ENCODE measurements at places on chromosomes 13 and 19.
A peak's percentile ranks its signal among the peaks of the same experiment; 100 is the strongest.

DNA sequence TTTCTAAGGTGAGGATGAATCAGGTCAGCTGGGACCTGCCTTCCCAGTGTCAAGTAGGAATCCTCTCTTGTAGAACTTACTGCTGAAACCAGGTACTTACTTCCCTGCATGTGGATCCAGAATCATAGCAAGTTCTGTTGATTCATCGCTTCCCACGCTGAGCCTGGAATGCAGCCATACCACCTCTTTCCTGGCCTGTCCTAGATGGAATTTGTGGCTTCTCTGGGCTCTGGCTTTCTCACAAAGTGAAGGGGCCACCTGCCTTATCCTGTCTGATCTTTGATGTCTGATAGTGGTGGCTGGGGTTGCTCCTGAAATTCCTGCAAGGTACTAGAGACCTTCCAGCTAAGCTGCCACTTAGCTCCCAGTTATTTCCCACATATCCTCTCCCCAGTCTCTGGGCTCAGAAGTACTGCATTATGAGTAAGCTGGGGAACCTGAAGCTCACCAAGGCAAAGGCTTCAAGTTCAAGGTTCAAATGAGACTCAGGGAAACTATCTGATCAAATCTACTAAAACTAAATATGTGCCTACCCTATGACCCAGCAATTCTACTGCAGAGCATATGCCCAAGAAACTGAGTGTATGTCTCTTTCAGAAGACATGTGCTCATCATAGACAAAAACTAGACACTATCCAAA lies 103.5 kb downstream of the SUCLA2 start:
- DNase-seq = no peak

DNA sequence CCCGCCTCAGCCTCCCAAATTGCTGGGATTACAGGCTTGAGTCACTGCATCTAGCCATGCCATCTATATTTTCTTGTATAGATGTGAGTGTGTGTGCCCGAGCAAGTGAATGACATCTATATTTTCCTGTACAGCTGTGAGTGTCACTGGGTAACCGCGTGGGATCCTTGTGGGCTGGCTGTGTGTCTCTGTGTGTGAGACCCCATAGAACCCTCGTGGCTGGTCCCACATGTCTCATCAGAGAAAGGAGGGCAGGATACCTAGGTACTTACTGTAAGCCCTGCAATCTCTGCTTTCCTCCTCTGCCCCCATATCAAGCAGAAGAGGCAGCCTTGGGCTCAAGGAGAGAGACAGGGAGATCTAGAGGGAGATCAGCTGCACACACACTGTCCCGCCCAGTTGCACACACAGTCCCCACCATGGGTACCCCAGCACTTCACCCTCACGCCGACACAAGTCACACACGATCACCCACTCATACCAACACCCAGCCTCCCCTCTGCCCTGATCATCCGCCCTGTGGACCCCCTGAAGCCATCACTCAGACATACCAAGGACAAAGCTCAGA lies 655 bp downstream of the DENND1C start:
- DNase-seq = no peak

DNA sequence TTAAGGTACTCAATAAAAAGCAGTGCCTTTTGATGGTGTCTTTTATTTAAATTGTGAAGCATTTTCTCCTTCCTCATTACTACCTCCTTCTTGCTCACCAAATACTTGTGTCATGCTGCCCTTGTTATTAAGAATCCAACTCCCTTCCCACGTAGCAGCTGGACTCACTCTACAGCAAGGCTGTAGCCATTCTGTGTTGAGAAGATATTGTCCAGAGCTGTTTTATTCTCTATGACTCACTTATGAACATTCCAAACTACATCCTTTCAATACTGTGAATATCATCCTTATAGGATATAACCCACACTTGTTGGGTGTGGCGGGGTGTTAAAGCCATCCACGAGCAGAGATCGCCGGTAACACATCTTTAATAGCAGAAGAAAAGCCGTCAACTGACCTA lies 1671.5 kb upstream of the SLC10A2 start:
- no peak for DNase-seq

DNA sequence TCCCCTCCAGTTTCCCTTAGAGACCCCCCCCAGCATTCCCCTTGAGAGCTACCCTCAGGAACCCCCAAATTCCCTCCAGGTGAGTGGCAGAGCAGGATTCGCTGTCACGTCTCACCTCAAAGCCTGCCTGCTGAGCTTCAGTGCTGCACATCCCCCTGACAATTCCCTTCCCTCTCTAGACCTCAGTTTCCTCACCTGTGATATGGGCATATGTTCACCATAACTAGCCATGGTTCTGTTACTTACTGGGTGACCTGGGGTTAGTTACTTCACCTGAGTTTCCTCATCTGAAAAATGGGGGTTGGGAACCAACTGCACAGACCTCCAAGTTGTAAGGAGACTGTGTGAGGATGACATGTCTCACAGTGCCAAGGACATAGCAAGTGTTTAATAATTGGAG lies 75.5 kb downstream of the RYR1 start:
- no peak for DNase-seq

DNA sequence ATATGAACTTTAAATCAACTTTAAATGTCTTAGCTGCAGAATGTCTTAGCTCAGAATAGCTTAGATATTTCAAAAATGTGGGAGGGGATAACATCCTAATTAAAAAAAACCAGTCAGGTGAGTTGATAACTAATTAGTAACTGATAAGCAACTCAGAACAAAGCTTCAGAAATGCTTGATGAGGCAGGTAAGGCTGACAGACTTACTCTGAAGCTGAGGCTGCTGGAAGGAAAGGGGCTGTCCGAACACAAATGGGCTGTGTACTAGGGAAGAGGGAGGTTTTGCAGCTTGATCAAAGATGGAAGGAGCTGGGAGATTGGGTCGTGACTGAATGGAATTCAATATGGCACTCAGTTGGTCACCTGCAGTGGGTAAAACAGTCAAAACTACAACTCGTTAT lies 91.2 kb upstream of the FBXL3 start:
- no peak for DNase-seq

DNA sequence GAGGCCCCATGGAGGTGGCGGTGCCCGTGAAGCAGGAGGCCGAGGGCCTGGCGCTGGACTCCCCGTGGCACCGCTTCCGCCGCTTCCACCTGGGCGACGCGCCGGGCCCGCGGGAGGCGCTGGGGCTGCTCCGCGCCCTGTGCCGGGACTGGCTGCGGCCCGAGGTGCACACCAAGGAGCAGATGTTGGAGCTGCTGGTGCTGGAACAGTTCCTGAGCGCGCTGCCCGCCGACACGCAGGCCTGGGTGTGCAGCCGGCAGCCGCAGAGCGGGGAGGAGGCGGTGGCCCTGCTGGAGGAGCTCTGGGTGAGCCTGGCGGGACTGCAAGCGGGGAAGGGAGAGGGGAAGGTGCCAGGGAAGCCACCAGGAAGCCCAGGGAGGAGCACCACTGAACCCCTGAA lies 5.8 kb downstream of the ZNF444 start:
- no peak for DNase-seq

DNA sequence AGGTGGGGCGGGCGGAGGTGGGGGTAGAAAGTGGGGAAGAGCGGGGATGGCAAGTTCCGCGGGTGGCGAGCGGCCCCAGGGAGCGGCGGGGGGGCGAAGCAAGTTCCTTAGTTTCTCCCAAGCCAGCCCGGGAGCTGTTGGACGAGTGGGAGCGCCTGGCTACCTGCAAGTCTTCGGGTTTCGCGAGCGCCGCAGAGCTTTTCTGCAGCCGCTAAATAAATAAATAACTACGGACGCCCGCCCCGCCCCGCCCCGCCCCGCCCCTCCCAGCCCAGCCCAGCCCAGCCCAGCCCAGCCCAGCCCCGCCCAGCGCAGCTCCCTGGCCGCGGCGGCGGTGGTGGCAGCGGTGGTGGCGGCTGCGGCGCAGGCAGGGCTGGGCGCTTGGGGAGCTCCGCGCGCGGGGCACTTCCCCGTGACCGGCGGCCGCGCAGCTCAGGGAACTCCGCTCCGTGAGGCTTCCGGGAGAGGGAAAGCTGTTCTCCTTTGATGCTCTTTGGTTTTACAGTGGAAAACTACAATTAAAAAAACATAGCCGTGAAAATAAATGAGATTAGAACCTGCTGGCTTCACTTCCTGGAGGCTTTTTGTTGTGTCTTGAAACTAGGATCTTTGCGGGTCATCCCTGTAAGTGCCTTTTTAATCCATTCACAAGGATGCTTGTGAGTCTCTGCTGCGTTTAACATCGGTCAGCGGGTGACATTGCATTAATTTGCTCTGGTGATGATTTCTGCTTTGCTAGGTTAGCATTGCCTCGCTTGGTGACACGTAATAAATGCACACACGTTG lies at the start of gene UBE2L5:
UBE2L5 (plus strand) TSS at position 440 of the 786 bp plus-strand sequence. CDS start 5,498 bp downstream, outside the sequence.
- peak; percentile 39 for DNase-seq

DNA sequence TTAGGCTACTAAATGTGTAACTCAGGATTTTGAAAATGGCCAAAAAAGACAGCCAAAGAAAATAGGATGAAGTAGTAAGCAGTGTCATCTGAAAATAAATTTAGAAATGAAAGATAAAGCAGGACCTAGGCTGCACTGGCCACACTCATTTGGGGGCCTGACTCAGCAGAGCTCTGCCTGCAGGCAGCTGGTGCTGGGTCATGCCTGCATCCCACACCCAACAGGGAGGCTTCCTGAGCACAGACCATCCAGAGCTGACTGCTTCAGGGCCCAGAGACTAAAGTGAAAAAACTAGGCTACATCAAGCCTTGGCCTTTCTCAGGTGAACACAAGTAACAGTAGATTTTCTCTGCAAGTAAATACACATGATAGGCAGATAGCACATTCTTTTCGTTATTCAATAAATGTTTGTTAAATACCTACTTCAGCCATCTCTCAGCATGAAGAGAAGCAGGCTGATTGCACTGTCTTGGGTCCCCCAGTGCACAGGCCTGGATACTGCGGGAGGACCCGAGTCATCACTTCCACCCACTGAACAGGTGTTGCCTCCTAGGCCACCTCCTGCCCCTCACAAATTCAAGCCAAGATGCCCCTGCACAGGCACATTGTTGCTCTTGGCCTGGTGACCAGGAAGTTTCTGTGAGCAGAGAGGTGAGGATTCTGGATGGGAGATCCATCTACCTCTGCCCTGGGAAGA lies 284.0 kb downstream of the OXGR1 start:
- DNase-seq = no peak

GRCh38 chr19:5394551-5395505 lies 54.2 kb upstream of the PTPRS start:
- no peak for DNase-seq

GRCh38 chr13:113786262-113786841 lies 27.3 kb downstream of the TMEM255B start:
- DNase-seq = no peak

- DNase-seq = peak; percentile 68
These were observed 62.1 kb downstream of the KLF2 start for GRCh38 chr19:16386619-16387240.

DNA sequence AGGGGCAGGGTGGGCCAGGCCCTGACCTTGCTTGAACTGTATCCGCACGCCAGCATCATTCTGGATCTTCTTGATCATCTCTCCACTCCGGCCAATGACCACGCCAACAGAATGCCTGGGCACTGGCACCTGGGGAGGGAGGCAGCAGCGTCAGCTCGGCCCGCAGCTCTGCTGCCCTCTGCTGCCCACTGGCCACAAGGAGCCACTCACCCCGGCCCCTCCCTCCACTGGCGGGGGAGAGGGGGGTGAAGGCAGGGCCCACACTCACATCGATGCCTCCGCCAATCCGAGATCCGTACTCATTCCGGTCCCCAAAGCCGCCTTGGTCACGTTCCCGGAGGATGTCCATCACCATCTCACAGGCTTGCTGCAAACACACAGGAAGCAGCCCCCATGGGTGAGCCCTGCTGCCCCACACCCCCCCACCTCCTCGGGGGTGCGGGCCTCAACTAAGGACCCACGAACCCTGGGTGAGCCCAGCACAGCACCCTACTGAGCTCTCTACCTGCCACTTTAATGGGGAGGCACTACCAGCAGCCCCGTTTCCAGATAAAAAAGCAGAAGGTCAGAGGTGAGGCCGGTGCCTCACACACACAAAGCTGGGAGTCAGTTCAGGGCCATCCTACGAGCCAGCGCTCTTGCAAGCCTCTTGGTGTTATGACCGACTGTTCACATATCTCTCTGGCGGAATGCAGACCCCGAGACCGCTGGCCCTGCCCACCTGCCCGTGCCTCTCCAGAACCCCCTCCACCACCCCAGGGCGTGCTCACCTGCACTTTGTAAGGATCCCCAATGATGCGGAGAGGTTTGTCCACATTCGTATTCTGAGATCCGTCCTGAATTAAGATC lies 6.7 kb downstream of the KHSRP start:
- DNase-seq = peak; percentile 79

- no peak for DNase-seq
These were observed 90.1 kb upstream of the C1QTNF9B start for GRCh38 chr13:23987331-23987894.

GRCh38 chr19:2768365-2769132 lies 14.5 kb downstream of the SGTA start:
- no peak for DNase-seq

DNA sequence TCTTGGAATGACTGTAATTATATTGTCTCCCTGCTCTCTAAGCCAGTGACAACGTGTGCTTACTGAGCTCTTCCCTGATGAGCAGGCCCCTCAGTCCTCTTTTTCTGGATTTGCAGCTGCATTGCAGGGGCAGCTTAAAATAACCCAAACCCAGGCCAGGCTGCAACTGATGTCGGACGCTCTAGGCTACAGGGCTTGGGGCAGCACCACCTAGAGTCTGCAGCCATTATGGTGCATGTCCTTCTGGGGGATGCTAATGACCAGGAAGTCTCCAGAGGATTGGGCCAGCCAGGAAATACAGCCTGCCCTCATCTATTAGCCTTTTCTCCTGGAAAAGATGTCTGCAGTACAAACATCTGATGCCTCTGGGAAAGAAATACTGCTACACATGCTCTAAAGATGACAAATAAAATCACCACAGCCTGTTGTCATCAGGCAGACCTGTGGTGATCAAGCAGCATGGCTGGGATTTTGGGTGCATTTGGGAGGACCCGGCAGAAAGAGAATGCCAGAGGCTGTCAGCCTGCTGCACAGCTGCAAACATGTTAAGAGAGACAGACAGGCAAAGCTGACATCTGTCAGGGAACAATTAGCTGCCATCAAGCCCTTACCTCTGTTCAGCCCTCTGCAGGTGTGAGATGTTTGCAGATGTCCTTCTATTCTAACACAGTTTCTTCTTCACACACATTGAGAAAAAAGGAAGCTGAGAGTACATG lies 51.8 kb downstream of the CCDC70 start:
- DNase-seq = no peak

DNA sequence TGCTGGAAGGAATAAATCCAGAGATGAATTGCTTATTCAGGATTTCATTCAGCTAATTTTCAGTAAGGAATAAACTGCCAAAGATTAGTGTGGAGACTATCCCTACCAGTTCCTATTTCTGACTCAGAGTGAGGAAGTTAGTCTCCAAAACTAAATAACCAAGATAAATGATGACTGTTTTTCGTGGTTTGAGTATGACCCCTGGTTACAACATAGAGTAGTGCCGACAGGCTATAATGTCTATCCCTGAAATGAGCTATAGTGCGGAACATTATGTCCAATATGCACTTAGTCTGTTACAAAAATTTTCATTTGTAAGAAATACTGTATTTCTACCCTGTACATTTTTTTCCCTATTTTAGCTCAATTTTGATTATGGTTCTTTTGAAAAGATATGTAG lies 51.4 kb downstream of the NBEA start:
- DNase-seq = no peak

GRCh38 chr19:10112895-10113591 lies 1.6 kb downstream of the P2RY11 start:
- DNase-seq = no peak
